Pancreas (tissue), 10 donors: ENCODE measurements at places on chromosomes 6 and 20. TPM values are rescaled to one million over a fixed set of nuclear protein-coding genes. Genes with fewer than 3 reads are reported as not detected.

DNA sequence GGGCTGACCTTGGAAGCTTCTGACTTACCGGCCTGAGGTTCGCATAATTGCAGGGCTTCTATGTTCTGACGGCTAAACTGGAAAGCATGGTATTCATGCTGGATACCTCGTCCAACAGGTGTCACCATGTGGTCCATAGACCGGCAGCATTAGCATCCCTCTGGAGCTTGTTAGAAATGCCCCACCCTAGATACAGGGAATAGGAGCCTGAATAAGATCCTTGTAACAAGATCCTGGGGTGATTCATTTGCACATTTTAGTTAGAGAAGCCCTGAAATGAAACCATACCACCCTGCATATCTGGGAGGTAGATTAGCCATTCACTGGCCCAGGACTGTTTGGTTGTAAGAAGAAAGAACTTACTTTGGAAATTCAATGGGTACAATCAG, 77.7 kb downstream of the TMEM170B start:
- no peaks in the 10 kb centered on the region for H3K27me3 ChIP-seq
- no peak for DNase-seq

- no peaks in the 10 kb centered on the region for H3K36me3 ChIP-seq
- H3K27me3 ChIP-seq: no peaks in the 10 kb centered on the region
- no peak for DNase-seq
- no peak overlapping the region for H3K27ac ChIP-seq
Measured at GRCh38 chr6:4243237-4243636, 107.9 kb upstream of the ECI2 start.

GRCh38 chr6:38570750-38571149, 69.0 kb downstream of the BTBD9 start:
- no peaks in the 10 kb centered on the region for H3K36me3 ChIP-seq
- no peak overlapping the region for H3K27ac ChIP-seq
- H3K4me1 ChIP-seq: no peaks in the 10 kb centered on the region
- no peak for DNase-seq
- no peak overlapping the region for H3K4me3 ChIP-seq

Gene DEFB121
- not detected for total RNA-seq

Gene OR2H2
- not detected for total RNA-seq
